ENCODE measurements at places on chromosomes 3 and 15. TPM values are rescaled to one million over a fixed set of nuclear protein-coding genes. Genes with fewer than 3 reads are reported as not detected.

DNA sequence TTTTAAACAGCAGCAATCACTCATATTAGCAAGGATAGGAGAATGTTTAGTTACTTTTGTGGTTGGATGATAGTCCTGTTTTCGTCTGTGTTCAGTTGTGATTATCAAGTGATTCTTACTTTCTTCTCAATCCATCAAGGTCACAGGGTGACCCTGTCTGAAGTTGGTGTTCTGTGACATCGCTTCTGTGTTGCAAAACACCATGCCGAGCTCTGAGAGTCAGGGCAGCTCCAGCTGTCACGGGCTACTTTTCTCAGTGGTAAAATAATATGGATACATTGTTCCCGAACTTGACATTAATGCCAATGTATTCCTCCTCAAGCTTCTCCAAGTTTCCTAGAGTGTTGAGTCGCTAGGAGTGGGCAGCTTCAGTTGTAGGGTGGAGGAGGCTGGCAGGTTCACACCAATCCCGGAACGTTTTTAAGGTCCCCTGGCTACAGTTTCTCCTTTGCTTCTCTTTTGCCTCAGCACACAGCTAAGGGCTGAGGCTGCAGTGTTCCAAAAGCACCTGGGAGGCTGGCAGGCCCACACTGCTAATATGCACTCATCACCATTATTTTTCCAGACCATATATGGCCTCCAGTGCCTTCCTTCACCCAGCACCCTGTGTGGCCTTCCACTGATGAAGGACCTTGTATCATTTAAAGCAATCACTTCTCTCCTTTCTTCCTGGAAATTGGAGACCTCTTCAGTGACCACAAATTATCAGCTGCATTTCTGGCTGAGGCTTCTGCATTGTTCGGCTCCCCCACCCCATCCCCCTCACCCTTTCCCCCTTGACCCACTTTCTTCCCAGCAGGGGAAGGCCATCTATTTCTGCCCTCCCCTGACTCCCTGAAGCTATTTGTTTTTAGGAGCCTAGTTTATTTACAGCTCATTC is 25.8 kb downstream of the COLQ start:
- no peak overlapping the region for H3K27ac ChIP-seq
- no peaks in the 10 kb centered on the region for H3K36me3 ChIP-seq
- peaks cover 22% of the 10 kb centered on the region for H3K4me1 ChIP-seq
- H3K27me3 ChIP-seq, result no peaks in the 10 kb centered on the region
- no peak for DNase-seq
- no peak overlapping the region for H3K4me3 ChIP-seq

- H3K36me3 ChIP-seq, result no peaks in the 10 kb centered on the region
- no peak overlapping the region for H3K27ac ChIP-seq
- DNase-seq, result no peak
Measured at GRCh38 chr3:64958199-64958843, 270.5 kb upstream of the ADAMTS9 start.

DNA sequence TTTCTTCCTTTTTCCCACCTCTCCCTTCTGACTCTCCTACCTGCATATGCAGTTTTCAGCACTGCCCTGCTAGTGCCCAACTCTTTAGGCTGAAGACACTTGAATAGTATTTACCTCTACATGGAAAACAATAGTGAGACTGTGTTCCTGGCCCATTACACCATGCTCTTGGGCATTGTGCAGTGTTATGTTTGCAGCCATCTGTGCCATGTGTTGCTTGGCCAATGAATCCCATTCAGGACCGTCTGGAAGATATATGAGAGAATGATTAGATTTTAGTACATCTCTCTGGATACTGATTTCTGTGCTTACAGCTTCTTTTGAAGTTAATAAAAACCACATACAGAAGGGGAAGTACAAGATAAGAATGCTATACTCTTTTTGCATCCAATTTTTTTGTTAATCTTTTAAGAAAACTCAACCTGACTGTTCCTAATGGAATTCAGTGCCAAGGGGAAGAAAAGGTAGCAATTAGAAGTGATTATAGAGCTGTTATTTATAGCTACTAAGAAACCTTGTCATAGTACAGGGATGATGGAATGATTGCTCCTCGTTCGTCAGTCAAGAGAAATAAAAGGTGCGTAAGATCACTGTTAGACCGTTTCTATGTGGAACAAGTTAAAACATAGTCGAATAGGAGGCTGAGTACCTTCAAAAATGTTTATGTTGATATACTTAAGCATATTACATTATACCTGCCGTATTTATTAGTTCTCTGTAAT is 58.9 kb downstream of the TMEM41A start:
- no peaks in the 10 kb centered on the region for H3K4me1 ChIP-seq
- H3K36me3 ChIP-seq, result no peaks in the 10 kb centered on the region
- DNase-seq, result no peak
- peaks cover 7% of the 10 kb centered on the region for H3K27me3 ChIP-seq

GRCh38 chr15:69921626-69922619 is 175.8 kb downstream of the TLE3 start:
- peaks cover 7% of the 10 kb centered on the region for H3K27me3 ChIP-seq
- DNase-seq, result no peak
- H3K36me3 ChIP-seq, result no peaks in the 10 kb centered on the region
- no peaks in the 10 kb centered on the region for H3K4me1 ChIP-seq
- H3K4me3 ChIP-seq, result no peak overlapping the region

GRCh38 chr3:143885780-143886427 is 37.6 kb upstream of the SLC9A9 start:
- H3K27ac ChIP-seq, result no peak overlapping the region
- no peak overlapping the region for H3K4me3 ChIP-seq
- no peak for DNase-seq
- peaks cover 17% of the 10 kb centered on the region for H3K27me3 ChIP-seq

- no peak overlapping the region for H3K4me3 ChIP-seq
- no peak for DNase-seq
Measured at GRCh38 chr15:57284535-57284934, 91.8 kb upstream of the CGNL1 start.

DNA sequence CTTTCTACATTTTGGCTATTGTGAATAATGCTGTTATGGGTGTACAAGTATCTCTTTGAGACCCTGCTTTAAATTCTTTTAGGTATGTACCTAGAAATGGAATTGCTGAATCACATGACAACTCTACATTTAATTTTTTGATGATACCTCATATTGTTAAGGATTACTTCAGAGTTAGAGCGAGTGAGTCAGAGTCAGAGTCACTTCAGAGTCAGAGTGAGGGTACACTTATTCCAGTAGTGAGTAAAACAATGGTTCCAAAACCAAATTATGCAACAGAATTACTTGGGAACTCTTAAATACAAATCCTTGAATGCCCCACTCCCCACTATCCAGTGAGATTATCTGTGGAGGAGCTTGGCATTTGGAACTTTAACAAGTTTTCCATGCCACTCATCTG is 50.3 kb upstream of the SNRK start:
- H3K36me3 ChIP-seq, result no peaks in the 10 kb centered on the region
- no peak for DNase-seq
- H3K27me3 ChIP-seq, result peaks cover 10% of the 10 kb centered on the region
- no peak overlapping the region for H3K27ac ChIP-seq

- no peak overlapping the region for H3K27ac ChIP-seq
- peaks cover 8% of the 10 kb centered on the region for H3K36me3 ChIP-seq
- peaks cover 2% of the 10 kb centered on the region for H3K4me1 ChIP-seq
- DNase-seq, result no peak
- H3K4me3 ChIP-seq, result no peak overlapping the region
Measured at GRCh38 chr3:100221159-100221558, 39.6 kb upstream of the TBC1D23 start.

- no peak overlapping the region for H3K4me3 ChIP-seq
- peaks cover 11% of the 10 kb centered on the region for H3K27me3 ChIP-seq
- H3K27ac ChIP-seq, result no peak overlapping the region
- no peaks in the 10 kb centered on the region for H3K4me1 ChIP-seq
- DNase-seq, result no peak
- no peaks in the 10 kb centered on the region for H3K36me3 ChIP-seq
Measured at GRCh38 chr15:70344666-70345065, 246.9 kb upstream of the TLE3 start.

DNA sequence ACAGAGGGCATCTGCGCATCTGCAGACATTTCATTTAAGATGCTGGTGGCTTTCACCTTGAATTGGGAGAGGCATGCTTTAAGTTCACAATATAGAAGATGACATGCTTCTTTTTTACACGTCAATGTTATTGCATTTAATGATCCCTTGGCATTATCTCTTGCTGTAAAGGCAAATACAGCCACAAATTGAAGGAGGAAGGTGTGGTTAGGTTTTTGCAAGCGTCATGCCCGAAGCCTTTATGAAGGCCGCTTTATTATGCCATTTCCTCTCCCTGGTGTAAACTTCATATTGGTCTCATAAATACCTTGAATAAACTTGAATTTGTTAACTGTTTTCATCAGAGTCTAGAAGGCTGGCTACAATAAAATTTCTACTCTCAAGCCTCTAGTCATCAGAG is 212.7 kb downstream of the PDZRN3 start:
- no peak for DNase-seq
- no peaks in the 10 kb centered on the region for H3K36me3 ChIP-seq
- no peaks in the 10 kb centered on the region for H3K4me1 ChIP-seq

- H3K4me1 ChIP-seq, result peaks cover 10% of the 10 kb centered on the region
- DNase-seq, result no peak
- peaks cover 3% of the 10 kb centered on the region for H3K36me3 ChIP-seq
- no peak overlapping the region for H3K27ac ChIP-seq
- H3K4me3 ChIP-seq, result no peak overlapping the region
Measured at GRCh38 chr15:57144448-57144847, 226.0 kb downstream of the TCF12 start.

DNA sequence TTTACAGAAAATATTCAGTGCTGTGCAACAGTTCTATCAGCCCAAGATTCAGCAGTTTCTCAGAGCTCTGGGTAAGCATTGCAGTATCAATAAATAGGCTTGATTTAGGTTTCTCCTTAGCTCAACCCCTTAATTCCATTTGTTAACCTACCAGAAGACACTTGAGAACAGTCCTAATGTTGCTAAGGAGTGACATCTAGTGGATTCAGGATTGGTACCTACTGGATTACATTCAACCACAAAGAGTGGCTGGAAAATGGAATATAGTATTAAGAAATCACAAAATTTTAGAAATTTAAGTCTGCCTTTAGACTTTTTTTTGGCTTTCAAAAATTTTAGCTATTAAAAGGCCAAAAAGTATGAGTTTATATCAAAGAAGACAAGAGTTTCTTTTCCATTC is 34.7 kb downstream of the POLG start:
- H3K4me3 ChIP-seq, result no peak overlapping the region
- H3K27ac ChIP-seq, result peak overlapping the region; percentile 84
- H3K36me3 ChIP-seq, result peaks cover 92% of the 10 kb centered on the region

DNA sequence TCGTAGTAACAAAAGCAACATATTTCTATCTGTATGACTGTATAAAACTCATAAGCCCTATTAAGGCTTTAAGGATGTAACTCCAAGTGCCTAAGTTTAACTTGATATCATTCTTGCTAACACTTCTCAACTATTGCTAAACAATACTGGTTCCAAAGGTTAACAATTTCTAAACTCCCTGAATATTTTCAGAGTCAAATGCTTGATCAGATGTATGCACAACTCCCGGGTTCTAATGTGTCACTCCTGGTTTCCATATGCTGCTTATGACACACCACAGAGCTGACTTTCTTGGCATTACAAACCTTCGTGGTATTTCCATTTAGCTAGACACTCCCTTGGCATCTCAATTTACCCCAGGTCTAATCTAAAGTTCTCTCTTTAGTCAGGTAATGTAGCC is 26.3 kb downstream of the DZIP1L start:
- no peak overlapping the region for H3K4me3 ChIP-seq
- no peak for DNase-seq
- peaks cover 29% of the 10 kb centered on the region for H3K27me3 ChIP-seq
- peaks cover 7% of the 10 kb centered on the region for H3K4me1 ChIP-seq
- H3K36me3 ChIP-seq, result no peaks in the 10 kb centered on the region
- H3K27ac ChIP-seq, result no peak overlapping the region

- DNase-seq, result no peak
- H3K27ac ChIP-seq, result no peak overlapping the region
- H3K27me3 ChIP-seq, result peaks cover 24% of the 10 kb centered on the region
- no peak overlapping the region for H3K4me3 ChIP-seq
- H3K36me3 ChIP-seq, result no peaks in the 10 kb centered on the region
- peaks cover 13% of the 10 kb centered on the region for H3K4me1 ChIP-seq
Measured at GRCh38 chr15:59819092-59819491, 130.0 kb upstream of the BNIP2 start.

DNA sequence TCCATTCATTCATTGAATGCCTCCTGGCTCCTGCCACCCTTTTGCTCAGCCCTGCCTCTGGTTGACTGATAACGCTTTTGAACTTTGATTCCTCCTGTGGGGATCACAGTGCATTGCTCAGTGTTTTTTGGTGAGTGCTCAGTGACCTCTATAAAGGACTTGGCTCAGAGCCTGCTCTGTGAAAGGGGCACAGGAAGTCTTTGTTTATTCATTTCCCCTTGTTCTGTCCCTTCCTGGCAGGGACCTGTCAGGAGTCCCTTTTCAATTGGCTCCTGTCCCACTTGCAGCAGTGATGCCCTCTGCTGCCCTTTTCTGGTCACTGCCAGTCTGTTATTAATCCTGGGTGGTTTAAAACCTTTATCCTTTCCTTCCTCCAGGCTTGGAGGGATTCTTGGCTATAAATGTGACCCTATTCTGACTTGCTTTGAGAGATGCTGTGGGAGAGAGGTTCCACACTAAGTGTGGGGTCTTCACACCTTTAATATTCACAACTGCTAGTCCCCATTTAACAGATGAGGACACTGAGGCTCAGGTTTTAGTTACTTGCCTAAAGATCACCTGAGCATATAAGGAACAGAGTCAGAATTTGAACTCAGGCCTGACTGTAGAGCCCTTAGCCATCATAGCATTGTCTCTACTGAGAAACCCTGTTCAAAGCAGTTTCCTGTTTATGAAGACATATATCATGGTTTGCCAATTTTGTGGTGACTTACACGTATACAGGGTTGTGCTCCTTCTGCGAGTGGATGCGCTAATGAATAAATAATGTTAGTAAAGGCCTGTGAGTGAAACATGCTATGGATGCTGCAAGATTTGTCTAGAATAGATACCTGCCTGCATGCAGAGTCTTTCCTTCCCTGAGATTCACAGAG is 23.2 kb upstream of the TATDN2 start:
- H3K4me1 ChIP-seq, result peaks cover 61% of the 10 kb centered on the region
- peak; percentile 37 for DNase-seq
- H3K27me3 ChIP-seq, result no peaks in the 10 kb centered on the region
- H3K36me3 ChIP-seq, result peaks cover 24% of the 10 kb centered on the region
- H3K27ac ChIP-seq, result peak overlapping the region; percentile 86
- peak overlapping the region; percentile 47 for H3K4me3 ChIP-seq

Gene LRRC34
- total RNA-seq, result 5.9 TPM

Gene TIMP4
- 0.92 TPM for total RNA-seq

Gene STAB1
- 0.07 TPM for total RNA-seq

Gene TM6SF1
- 3.3 TPM for total RNA-seq

Gene SMAD6
- total RNA-seq, result 0.43 TPM

Gene AHSG
- total RNA-seq, result not detected

Gene CHRM5
- not detected for total RNA-seq

Gene ALG1L2
- total RNA-seq, result not detected

Gene GOLGA6L9
- total RNA-seq, result 1.7 TPM

Gene ATP2C1
- 63.7 TPM for total RNA-seq
